ENCODE measurements at places on chromosomes 16 and 17.

DNA sequence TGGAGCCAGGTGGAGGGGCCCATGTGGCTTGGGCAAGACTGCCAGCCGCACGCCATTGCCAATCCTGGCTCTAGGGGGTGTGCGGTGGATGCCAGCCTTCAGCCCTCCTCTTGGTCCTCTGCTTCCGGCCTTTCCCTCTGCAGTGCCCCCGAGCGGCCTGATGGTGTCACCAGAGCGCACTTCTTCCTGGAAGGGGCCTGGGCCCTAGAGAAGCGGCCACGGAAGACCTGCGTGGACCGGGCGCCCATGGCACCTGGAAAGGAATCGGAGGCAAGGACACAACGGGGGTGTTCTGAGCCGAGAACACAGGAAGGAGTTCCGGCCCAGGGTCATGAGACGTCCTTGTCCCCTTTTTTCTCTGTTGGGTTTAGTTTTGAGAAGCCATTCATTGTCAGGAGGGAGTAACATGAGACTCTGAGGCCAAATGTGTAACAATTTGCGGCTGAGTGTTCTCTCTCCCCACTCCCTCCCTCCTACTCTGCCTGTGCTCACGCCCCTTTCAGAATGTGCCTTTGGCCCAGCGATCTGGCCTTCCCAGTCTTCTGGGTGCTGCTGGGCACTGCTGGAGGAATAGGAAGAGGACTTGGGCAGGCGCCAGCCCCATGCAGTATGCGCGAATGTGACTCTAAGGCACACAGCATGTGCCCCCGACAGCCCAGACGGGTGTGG is 92.8 kb downstream of the IRX3 start:
- DNase-seq, result peak; percentile 54

DNA sequence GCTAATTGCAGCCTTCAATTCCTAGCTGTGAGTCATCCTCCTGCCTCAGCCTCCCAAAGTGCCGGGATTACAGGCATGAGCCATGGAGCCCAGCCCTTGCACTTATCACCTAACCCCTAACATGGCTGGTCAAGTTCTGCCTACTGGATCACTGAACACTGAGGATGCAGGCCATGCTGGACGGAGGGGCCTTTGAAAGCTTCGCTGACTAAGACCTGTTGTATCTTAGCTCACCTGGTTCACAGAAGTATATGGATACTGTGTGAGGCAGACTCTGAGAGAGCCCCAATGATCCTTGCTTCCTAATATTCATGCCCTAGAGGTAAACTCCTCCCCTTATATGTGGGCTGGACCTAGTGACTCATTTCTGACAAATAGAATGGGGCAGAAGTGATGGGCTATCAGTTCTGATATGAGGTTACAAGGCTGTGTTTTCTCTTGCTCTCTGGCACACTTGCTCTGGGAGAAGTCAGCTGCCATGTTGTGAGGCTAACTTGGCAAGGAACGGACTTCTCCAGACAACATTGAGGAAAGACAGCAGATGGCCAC is 11.7 kb upstream of the TMIGD1 start:
- DNase-seq, result peak; percentile 15

DNA sequence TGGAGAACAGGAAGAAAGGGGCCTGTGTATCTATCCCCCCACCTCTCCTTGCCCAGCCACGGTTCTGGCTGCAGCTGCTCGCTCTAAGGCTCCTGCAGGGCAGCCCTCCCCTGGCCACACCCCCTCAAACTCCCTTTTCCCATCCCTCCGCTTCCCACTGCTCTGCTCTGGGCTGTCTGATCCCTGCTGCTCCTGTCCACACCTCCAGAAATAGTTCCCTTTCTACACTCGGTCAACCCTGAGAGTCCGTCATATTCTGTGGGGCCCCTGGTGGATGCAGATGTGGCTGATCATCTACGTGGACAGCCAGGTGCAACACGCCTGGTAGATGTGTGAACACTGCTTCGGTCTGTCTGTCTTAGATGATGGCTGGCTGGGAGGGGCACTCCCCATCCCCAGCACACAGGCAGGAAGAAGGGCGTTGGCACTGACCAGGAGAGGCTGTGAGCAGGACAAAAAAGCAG is 19.3 kb upstream of the KRT19 start:
- no peak for DNase-seq

DNA sequence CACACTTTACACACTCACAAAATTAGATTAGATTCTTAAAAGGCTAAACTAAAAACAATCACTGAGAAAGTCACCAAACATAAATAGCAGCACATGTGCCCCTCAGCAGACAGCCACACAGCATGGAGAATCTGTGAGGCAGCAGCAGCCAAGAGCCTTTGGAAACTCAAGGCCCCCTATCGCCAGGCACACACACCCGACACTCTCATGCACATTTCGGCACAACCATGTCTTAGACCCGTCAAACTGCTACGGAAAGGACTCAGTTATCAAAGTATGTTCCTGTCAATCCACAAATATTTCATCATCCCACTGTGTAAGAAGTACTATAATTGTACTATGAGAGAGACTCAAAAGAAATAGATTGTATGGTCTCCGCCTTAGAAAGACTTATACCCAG is 20.9 kb downstream of the UBE2O start:
- DNase-seq, result no peak

DNA sequence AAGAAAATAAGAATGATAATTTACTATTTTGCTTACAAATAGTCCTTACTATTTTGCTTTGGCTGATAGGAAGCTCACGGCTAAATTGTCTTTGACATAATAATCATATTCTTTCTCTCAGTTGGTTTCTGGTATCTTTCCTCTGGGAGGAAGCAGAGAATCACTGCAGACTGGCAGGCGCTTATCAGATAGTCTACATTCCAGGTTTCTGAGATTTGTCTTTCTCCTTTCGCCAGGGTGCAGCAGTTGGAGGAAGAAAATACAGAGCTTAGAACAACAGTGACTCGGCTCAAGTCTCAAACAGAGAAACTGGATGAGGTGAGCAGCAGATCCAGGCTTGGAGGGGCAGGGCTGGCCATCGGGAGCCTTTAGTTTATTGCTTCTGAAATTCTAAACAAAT is 136.1 kb downstream of the RAB11FIP4 start:
- DNase-seq, result no peak

GRCh38 chr16:83147244-83147643 is 520.5 kb downstream of the CDH13 start:
- DNase-seq, result no peak

DNA sequence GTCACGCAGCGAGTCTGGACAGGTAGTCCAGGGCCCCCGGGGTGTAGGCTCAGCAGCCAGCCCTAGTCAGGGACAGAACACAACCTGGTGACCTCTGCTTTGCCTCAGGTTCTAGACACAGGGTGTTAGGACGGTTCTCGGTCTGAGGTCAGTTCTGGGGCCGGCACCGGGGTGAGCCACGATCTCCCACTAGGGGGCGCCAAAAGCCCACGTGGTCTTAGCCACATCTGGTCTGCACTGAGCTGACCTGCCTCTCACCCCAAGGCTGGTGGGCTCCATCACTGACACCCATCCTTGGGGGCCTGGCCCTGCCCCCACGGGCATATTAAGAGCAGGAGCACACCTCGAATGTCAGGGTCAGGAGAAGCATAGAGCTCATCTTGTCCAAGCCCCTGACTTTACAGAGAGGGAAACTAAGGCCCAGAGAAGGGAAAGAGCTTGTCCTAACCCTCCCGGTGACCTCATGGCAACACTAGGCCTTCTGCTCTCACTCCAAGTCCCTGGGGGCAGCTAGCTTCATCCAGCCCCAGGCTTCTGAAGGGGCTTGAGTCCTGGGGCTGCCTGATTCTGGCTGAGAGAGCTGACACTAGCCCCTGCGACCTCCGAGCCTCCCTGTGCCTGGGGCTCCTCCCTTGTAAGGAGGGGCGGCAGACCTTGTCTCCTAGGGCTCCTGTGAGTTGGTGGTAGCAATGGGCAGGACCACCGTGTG is 9.0 kb downstream of the SLC5A10 start:
- DNase-seq, result peak; percentile 89
